ENCODE measurements at places on chromosomes 2 and 18.

DNA sequence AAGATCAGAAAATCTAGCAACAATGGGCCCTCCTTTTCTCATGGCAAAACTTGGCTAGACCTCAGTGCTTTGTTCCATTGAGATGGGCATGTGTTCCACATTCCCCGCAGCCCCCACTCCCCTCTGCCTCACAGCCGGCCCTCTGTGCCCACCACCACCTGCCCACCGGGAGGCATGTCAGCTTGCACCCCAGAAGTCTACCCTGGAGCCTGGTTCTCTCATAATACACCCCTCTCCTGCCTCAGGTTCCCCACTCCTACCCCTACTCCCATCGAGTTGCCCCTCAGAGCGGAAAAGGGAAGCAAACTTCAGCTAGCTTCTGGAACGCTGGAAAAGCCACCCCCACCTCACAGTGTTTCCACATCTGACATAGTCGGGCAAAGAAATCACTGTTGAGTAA is 219.0 kb downstream of the ANAPC1 start:
- DNase-seq: no peak

DNA sequence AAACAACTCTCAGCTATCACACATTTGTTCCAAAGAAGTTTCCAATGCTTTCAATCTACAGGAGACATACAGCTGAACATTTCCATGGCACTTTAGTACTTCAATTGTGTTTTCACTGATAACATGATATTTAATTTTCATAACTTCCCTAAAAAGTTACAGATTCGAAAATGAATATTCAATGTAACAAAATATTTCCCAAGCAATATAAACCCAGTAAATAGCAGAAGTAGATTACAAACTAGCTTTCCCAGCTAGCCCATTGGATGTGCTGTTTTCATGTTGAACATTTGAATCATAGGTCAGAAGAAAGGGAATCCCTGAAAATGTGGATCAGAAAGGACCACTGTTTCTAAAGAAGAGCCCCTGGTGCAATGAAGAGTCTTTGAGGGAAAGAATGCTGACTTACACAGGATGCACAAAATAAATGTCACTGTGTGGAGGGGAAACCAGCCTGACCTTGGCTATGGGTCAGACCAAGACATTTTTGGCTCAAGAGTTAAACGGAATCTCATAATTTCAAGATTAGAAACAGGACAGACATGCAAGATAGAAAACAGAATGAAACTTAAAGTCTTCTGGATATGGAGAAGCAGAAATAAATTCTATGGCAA is 22.5 kb downstream of the CYTIP start:
- DNase-seq: no peak

GRCh38 chr2:104794441-104794840 is 59.5 kb upstream of the POU3F3 start:
- DNase-seq: no peak

DNA sequence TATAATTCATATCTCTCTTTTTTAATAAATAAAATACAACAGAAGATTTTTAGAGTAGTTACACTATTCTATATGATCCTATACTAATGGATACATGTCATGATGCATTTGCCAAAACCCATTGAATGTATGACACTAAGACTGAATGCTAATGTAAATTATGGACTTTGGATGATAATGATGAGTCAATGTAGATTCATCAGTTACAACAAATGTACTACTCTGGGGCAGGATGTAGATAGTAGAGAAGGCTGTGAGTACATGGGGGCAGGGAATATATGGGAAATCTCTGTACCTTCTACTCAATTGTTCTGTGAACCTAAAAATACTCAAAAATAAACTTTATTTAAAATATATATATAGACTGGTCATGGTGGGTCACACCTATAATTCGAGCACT is 45.6 kb upstream of the NEDD4L start:
- DNase-seq: no peak

DNA sequence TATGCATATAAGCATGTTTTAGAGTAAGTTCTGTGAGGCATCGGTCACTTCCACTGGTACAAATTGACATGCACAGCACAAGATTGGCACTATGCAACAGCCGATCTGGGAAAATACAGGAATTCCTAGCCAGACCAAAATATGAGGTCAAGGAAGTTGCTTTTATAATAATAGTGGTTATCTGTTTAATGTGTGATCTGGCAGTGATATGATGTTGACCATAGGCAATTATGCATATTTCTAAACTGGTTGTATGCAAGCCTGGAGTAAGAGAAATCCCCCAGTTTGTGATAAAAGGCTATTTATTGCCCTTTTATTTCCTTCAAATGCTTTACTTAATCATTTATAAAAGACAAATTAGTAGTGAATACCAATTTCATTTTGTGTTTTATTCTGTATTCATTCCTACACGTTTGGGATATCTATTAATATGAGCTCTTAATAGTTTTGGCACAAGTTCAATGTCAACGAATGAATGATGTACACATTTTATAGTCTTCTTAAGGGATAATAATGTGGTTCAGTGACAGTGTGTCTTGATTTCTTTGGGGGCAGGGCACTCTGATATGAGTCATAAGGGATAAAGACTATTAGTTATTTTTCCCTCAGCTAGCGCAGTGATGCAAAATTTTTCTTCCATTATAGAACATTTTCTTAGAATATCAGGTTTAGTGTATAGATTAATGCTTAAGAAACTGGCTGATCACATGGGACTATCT is 34.7 kb upstream of the ZEB2 start:
- no peak for DNase-seq

Data from NCI-H187 (cell line).